Activated CD8-positive, alpha-beta T cell treated with anti-CD3 and anti-CD28 coated beads, Interleukin-2, amount 10 ng/mL, durations not matched to agents 7 days and 5 days (primary cell): ENCODE measurements at places on chromosomes 13 and 19. TPM values are rescaled to one million over a fixed set of nuclear protein-coding genes. Genes with fewer than 3 reads are reported as not detected.

DNA sequence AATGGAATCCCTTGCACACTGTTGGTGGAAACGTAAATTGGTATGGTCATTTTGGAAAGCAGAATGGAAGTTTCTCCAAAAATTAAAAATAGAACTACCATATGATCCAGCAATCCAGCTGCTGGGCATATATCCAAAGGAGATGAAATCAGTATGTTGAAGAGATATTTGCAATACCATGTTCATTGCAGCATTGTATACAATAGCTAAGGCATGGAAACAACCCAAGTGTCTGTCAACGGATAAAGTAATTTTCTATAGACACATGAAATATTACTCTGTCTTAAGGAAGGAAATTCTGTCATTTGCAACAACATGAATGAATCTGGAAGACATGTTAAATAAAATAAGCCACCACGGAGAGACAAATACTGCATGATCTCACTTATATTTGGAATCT lies 124.7 kb downstream of the GPC5 start:
- no peak overlapping the region for H3K27ac ChIP-seq
- H3K4me3 ChIP-seq = no peak overlapping the region
- DNase-seq = no peak
- no peaks in the 10 kb centered on the region for H3K27me3 ChIP-seq
- H3K36me3 ChIP-seq = no peaks in the 10 kb centered on the region
- H3K4me1 ChIP-seq = no peaks in the 10 kb centered on the region

- DNase-seq = no peak
- no peaks in the 10 kb centered on the region for H3K36me3 ChIP-seq
- H3K4me3 ChIP-seq = no peak overlapping the region
- no peaks in the 10 kb centered on the region for H3K4me1 ChIP-seq
Observed at GRCh38 chr13:98332222-98332621, 155.2 kb upstream of the RNF113B start.

DNA sequence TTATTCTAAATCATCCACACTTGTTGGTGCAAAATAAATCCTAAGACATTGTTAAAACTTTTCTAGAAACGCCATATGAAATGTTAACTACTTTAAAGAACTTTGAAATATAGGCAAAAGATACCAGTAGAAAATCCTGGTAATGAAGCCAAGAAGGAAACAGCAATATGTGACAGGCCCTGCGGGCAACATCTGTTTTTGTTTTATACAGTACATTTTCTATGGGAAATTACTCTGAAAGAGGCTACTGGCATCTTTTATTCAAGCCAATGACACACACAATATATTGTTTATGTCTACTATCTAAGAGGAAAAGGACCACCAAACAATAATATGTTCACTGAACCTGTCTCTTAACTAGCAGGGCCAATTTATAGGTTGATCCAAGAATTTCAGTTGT lies 829.7 kb downstream of the PCDH17 start:
- H3K4me1 ChIP-seq = no peaks in the 10 kb centered on the region
- no peaks in the 10 kb centered on the region for H3K27me3 ChIP-seq
- H3K4me3 ChIP-seq = no peak overlapping the region
- DNase-seq = no peak
- no peaks in the 10 kb centered on the region for H3K36me3 ChIP-seq

DNA sequence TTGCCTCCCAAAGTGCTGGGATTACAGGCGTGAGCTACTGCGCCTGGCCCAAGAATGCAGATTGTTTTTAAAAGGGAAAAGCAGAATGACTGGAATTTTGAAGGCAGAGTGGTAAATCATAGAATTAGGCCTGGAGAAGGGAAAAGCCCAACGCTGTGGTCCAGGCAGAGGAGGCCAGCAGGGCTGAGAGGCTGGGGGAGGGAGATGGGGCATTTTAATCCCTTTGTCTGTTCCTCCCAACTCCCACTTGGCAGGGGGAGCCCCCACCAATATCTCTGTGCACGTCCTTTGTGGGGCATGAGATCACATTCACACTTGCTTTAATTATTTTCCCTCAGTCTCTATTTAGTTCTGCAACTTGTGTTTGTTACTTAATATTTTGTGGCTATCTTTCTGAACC lies 54.4 kb upstream of the RANBP3 start:
- no peaks in the 10 kb centered on the region for H3K4me1 ChIP-seq
- H3K36me3 ChIP-seq = peaks cover 3% of the 10 kb centered on the region
- H3K27me3 ChIP-seq = no peaks in the 10 kb centered on the region
- H3K27ac ChIP-seq = no peak overlapping the region
- DNase-seq = no peak
- H3K4me3 ChIP-seq = no peak overlapping the region

The INSL3 gene
- 5.0 TPM for total RNA-seq
